Activated naive CD4-positive, alpha-beta T cell treated with anti-CD3 and anti-CD28 coated beads, Interleukin-2, amount 50 U/mL, for 72 hours (primary cell): ENCODE measurements at places on chromosomes 6 and 20. TPM values are rescaled to one million over a fixed set of nuclear protein-coding genes. Genes with fewer than 3 reads are reported as not detected.

DNA sequence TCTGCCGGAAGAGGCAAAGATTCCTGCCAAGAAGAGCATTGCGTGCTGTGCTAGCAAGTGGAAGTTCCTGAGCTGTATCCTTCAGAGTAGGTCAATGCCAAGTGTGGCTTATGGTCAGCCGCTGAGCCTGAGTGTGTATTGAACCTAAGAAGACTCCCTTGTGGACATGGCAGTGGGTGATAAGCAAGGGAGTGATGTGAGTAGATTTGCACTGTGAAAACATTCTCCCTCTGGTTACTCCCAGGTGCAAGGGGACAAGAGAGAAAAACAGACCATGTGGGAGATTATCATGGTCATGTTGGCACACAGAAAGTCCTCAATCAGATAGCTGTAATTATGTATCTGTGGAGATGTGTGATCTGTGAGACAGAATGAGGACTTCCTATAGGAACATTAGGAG, 6.1 kb upstream of the TMEM74B start:
- DNase-seq: no peak

- DNase-seq: no peak
Measured at GRCh38 chr6:56816370-56816769, 138.5 kb upstream of the BEND6 start.

Gene RFX6
- not detected for total RNA-seq

Gene FAM83D
- total RNA-seq: 14.5 TPM

Gene OR2H2
- total RNA-seq: not detected

Gene RAB32
- 0.50 TPM for total RNA-seq

Gene HUS1B
- total RNA-seq: 1.9 TPM
